Activated gamma-delta T cell treated with Interleukin-2 at 50 U/mL for 16 hours (primary cell): ENCODE measurements at places on chromosomes 3 and 15.

DNA sequence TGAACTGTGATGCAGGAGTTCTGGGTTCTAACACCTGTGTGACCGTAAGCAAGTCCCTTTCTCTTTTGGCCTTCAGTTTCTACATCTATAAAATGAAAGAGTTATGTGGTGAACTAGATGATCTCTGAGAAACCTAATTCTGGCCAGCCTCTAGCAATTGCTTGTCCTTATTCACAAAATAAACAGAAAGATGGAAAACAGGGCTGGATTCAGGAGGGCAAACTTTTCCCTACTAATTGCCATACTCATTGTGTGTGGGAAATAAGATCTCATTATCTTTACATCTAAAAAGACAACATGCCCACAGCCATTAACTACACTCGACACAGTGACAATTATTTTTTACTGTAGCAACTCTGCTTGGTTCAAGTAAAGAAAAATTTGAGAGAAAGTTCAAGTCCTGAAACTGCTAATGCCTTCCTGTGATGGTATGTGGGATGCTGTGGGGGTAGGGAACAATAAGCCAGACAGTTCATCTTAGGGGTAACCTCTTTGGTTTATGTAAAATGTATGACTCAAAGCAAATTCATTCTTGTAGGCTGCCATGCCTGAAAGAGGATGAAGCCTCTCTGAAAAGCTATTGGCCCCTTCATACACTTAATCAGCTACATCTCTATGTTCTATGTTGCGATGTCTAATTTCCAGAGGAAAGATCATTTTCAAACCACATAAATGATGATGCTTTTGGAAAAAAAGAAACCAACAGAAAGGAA, 177.6 kb upstream of the BCL6 start:
- no peak for DNase-seq

- DNase-seq = no peak
These were observed 13.1 kb downstream of the HDGFL3 start for GRCh38 chr15:83194528-83194927.

DNA sequence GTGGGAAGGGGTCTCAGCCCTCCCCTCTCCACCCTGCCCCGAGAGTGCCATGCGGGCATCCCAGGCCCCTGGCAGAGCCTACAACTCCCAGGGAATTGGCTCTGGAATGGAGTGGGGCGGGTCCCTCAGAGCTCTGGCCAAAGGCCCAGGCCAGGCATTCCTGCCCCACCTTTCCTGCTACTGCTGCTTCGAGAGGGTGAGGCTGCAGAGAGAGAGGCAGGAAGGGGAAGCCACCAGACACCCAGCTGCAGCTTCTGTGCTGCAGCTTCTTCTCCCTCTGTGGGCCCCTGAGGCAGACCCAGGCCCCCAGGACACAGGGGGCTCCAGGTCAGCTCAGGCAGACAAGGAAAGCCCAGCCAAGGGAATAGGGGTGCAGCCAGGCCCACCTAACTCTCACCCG, 2.7 kb downstream of the ALS2CL start:
- no peak for DNase-seq

GRCh38 chr3:25783661-25784512, 644 bp upstream of the NGLY1 start:
- no peak for DNase-seq

- no peak for DNase-seq
These were observed 33.2 kb upstream of the ACP3 start for GRCh38 chr3:132283916-132284405.

GRCh38 chr3:31550452-31551251, 17.9 kb downstream of the STT3B start:
- no peak for DNase-seq

- no peak for DNase-seq
These were observed 117.0 kb upstream of the CHL1 start for GRCh38 chr3:79542-79941.

GRCh38 chr15:30954674-30955073, 36.8 kb downstream of the MTMR10 start:
- no peak for DNase-seq

DNA sequence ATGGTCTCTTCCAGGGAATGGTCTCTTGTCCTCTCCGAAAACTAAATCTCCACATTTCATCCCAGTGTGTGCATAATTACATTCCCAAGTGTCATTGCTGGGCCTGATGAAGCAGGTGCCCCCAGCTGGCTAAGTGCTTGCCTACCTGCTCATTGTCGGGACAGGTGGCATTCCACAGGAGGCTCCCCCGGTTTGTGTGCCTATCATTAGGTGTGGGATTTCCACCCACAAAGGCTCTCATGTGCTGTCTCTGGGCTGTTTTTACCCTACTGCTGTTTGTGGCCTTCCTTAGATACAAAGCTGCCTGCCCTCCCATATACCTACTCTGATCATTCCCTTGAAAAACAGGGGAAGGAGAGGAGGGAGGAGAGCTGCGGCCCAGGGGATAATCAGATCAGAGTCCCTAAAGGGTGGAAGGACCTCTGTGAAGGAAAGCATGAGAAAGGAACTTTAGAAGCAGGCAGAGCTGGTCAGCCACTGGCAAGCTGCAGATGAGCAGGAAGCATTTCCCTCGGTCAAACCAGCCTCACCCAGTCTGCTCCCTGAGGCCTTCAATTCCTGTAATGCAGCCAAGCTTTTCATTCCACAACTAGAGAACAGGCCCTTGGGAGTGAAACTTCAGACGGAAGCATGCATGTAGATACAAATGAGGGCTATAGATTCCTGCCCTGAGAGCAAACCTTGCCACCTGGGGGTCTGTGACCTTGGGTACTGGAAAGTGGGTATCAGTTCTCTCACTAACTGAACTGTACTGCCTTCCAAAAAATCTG, 60.7 kb upstream of the HEG1 start:
- DNase-seq = no peak

- DNase-seq = no peak
These were observed 30.5 kb downstream of the TMED3 start for GRCh38 chr15:79341396-79341795.

GRCh38 chr3:111767756-111768445, 91.2 kb upstream of the PHLDB2 start:
- DNase-seq = no peak

- DNase-seq = no peak
These were observed 9.7 kb upstream of the FBXL22 start for GRCh38 chr15:63587527-63587926.

- DNase-seq = no peak
These were observed 330.6 kb upstream of the LMCD1 start for GRCh38 chr3:8170971-8171508.

GRCh38 chr3:192155194-192155593, 572.1 kb downstream of the FGF12 start:
- DNase-seq = no peak

DNA sequence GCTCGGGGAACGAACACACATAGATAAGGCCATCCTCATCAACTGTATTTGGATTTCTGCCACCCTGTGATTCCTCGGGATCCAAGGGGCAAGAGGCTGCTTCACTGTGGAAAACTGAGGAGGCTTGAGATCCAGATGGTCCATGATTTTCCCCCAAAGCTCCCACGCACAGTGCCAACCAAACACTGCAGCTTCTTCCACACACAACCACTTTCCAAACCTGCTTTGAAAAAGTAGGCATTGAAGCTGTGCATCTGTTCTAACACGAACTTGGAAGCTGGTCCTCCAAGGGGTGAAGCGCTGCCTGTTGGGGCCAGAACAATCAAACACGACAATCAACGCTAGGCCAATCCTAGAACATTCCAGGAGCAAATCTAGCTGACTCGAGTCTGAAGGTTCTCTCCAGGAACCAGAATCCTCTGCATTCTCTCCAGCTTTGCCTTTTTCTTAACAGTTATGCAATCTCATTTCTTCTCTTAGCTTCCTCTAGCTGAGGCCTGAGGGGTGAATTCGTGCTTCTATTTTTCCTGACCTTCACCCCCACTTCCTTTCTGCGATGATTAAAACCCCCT, 104.4 kb downstream of the LRRK1 start:
- DNase-seq = no peak

GRCh38 chr3:190596349-190597285, 82.7 kb downstream of the IL1RAP start:
- no peak for DNase-seq

- no peak for DNase-seq
These were observed 17.3 kb upstream of the DOCK3 start for GRCh38 chr3:50657407-50657806.

DNA sequence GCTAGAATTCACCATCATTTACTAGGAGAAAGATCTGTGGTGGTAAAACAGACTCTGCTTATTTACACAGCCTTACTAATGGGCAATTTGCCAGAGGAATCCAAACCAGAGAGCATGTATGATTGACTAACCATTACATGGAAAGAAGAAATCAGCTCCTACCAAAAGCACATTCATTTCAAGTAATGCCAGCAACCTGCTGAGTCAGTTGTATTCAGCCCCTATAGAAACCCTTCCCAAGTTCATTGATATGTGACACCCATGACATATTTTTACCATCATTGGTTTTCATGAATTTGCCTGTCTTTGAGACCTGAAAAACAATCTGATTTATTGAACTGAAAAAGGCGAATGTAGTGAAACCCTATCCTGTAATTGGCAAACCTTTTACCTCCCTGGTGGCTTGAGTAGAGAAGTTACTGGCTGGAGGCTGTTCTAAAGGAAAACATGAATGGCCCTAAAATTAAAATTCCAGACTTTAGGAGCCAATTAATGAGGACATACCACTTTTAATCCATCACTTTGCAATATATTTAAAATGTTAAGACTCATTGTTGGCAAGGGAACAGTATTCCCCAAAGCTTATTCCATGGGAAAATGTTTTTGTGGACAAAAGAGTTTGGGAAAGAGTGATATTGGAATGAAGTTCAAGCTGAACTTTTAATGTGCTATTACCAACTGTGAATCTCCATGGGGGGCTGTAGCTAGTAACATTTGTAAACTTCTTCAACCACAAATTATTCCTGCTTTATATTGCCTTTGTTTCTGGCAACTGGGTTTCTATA, 542.9 kb downstream of the FHIT start:
- no peak for DNase-seq

DNA sequence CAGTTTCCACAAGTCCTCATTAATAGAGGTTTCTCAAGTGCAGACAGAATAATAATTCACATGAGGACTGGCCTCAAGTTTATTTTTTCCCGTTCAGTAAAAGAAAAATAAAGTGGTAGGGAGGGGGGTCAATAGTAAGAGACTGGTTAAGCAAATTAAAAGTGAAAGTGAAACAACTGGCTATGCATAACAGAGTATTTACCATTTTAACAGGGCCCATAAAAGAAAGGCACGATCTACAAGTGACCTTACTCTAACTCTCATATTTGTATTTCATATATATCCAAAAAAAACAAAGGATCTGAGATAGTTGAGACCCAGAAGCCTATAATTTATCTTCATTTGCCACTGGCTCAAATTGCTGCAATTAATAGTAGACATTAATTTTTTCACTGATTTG, 686.3 kb downstream of the NTRK3 start:
- DNase-seq = no peak

DNA sequence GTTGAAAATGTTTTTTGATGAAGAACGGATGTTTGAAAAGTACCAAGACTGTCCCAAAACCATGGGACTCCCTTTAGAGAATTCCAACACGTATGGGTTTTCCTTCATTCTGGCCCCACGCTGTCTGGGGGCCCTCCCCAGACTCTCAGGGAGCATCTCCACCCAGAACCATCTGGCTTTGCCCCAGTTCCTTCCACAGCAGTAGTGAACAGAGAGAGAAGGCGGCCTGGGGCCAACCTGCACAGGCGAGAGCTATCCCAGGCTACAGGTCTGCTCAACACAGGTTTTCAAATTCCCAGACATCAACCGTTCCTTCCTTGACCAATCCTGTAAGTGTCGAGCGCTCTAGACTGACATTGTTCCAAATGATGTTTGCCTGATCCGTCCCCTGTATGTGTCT, 92.5 kb upstream of the SNRPA1 start:
- no peak for DNase-seq

DNA sequence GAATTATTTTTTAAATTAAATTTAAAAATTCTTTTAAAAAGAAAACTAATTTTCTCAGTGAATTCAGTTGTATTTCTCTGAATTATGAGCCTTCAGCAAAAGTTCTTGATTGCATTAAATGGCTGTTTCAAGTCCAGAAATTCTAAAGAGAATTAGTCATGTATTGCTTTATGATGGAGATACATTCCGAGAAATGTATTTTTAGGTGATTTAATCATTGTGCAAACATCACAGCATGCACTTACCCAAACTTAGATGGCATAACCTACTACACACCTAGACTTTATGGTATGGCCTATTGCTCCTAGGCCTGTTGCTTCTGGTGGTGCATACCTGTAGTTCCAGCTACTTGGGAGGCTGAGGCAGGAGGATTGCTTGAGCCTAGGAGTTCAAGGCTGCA, 44.3 kb upstream of the GCNT3 start:
- DNase-seq = no peak
